ENCODE measurements at places on chromosomes 7 and 10.
A peak's percentile ranks its signal among the peaks of the same experiment; 100 is the strongest.

GRCh38 chr10:43043342-43043772 lies 33.5 kb upstream of the RET start:
- DNase-seq = no peak

DNA sequence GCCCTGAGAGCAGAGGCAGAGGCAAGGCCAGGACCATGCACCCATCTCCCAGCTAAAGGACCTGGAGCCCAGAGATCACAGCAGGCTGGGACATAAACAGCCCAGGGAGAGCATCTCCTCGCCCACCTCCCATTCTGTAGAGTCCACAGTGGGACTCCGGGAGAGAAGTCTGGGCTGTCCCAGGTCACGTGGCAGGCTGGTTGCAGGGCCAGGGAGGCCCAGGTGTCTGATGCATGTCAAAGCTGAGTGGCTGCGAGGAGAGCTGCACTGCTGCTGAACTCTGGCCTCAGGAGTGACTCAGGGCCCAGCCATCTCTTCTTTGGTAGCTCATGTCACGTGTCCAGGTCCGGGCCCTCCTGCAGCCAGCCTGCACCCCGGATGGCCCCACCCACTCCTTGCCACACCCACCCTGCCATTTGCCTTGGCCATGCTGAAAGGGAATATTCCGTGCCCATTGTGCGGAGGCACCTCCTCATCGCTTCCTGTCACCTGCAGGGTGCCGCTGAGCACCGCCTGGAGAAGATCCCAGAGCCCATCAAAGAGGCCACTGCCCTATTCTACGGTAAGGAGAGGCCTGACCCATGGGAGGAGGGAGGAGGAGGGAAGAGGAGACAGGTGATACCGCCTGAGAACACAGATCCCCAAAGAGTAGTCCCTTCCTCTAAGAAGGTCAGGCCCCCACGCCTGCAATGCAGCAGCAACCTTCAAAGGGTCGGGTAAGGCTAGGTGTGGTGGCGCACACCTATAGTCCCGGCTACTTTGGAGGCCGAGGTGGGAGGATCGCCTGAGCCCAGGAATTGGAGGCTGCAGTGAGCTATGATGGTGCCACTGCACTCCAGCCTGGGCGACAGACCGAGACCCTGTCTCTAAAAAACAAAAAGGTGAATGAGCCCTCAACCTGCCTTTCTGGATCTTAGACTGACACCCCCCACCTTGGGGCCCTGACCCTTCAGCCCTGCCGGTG lies 12.6 kb upstream of the SH2B2 start:
- DNase-seq = peak; percentile 93

GRCh38 chr7:29331163-29331562 lies 136.6 kb downstream of the CHN2 start:
- no peak for DNase-seq

GRCh38 chr7:92973974-92974373 lies 137.6 kb upstream of the CDK6 start:
- DNase-seq = peak; percentile 3

DNA sequence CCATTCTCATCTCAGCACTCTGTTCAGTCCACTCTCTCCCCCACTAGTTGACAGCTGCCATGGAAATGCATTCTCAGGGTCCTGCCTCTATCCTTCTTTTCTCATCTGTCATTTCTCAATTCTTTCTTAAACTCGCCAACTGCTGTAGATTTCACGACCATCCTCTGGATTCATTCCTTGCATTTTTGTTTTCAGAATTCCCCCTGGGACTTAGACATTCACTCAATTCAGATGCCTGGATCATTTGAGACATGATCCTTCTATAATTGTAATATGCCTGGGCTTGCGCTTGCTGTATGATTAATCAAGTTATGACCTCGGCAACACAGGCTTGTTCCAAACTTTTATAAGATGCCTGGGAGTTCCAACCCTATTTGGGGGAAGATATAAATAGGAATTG lies 104.5 kb downstream of the RAB11FIP2 start:
- no peak for DNase-seq

GRCh38 chr7:115059321-115059720 lies 137.4 kb downstream of the MDFIC start:
- no peak for DNase-seq

- no peak for DNase-seq
Observed at GRCh38 chr10:63171255-63171855, 38.2 kb downstream of the NRBF2 start.

GRCh38 chr10:75703191-75703854 lies 271.9 kb downstream of the LRMDA start:
- DNase-seq = no peak

DNA sequence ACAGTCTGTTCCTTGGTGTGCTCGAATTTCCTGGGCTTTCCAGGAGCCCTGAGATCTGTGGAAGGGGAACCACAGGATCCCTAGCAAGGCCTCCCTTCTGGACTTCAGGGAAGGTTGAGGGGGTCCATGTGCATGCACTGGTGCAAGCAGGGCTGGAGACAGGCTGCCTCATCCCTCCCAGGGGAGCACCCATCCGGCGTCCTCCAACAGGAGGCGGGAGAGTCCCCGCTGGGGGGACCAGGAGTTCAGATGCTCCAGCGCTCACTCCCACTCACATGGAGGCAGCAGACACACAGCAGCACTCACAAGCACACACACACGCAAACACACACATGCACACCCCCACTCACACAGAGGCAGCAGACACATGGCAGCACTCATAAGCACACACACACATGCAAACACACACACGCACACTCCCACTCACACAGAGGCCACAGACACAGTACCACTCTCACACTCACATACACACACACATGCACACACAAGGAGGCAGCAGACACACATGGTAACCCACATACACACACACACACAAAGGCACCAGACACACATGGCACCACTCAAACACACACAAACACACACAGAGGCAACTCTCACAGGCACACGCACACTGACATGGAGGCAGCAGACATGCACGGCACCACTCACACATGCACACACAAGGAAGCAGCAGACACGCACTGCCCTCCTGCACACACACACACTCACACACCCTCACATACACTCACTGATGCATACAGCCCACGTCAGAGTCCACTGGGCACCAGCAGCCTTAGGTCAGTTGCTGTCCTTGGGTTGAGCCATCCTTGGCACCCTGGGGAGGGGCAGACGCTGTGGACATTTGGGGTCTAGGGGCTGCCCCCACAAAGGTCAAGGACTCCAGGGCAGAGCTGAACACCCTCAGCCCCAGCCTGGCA lies 247.0 kb upstream of the PPP2R2D start:
- no peak for DNase-seq

DNA sequence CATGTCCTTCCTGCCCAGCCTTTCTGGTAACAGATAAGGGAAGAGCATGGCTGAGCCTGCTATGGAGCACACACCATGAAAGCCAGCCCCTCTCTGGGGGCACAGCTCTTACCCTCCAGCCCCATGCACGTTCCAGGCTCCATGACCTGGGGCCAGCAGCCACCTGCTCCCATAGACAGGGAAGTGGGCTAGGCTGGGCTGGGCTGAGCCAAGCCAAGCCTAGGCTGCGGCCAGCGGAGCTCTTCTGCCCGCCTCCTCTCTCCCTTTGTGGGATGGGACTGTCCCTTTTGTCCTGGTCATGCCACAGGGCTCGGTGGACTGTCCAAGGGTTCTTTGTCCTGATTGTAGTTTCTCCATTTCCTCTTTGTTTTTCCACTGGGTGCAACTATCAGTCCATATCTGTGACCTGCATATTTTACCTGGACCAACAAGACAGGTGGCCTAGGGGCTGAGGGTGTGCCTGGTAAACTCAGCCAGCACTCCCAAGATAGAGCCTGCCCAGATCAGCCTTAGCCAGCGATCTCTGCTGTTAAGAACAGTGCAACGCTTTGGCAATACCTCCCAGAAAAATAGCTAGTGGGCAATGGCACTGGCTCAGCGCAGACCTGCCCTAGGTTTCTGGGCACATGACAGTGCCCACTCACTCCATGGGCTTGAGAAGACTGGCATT lies 97.2 kb upstream of the BTBD16 start:
- DNase-seq = no peak

DNA sequence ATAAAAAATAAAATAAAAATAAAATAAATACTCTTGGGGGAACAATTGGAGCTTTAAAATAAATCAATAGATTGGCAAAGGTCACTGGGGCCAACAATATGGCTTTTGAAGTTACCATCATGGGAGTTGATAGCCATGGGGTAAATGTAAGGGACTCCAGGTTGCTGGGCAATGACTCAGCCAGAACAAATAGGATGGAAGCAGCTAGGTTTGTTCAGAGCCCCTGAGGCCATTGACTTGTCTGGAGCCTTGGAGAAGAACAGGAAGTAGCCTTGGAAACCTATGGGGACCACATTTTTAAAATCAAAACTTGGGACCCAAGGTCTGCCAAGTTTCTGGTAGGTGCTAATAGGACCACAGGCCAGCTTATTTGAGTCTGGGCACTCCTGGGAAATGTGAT lies 20.2 kb upstream of the FRA10AC1 start:
- no peak for DNase-seq

DNA sequence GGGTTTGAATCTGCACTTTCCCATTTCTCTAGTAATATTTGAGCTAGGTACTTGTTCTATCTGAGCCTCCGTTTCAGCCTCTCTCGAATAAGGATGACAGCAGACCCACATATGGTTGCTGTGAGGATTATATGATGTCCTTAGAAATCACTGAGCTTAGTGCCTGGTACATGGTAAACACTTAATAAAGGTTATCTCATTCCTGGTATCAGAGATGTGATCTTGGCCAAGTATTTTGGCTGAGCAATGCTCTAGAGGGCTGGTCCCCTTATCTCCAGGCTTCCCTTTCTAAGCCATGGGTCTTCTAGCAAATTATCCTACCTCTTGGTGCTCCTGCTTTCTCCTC lies 407 bp upstream of the MKRN1 start:
- DNase-seq = no peak

DNA sequence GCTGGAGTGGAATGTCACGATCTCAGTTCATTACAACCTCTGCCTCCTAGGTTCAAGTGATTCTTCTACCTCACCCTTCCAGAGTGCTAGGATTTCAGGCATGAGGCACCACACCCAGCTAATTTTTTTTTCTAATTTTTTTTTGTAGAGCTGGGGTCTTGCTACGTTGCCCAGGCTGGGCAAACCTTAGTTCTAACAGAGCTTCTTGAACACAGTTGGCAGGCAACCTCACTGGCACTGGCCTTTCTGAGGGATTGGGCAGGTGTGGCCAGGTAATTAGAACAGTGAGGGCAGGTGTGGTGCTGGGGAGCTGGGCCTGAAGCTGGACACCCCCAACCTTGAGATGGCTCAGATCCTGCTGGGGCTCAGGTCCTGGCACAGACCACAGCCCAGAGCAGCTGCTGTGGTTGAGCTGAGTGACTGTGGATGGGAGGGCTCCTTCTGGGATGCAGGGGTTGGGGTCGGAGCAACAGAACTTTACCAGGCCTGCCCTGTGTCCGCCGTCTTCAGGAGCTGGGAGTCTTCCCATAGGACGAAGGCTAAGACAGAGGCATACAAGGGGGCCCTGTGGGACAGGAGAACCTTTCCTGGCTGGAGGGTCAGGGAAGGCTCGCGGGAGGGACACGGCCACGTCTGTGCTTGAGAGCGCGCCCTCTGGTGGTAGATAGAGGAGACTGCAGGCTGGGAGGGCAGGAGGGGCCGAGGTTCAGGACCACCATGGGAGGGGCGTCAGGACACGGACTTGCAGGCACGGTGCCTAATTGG lies 48.2 kb downstream of the COL26A1 start:
- no peak for DNase-seq

- no peak for DNase-seq
Observed at GRCh38 chr10:101292194-101293006, 61.6 kb upstream of the BTRC start.

- no peak for DNase-seq
Observed at GRCh38 chr7:151469281-151469680, 29.3 kb upstream of the CRYGN start.

DNA sequence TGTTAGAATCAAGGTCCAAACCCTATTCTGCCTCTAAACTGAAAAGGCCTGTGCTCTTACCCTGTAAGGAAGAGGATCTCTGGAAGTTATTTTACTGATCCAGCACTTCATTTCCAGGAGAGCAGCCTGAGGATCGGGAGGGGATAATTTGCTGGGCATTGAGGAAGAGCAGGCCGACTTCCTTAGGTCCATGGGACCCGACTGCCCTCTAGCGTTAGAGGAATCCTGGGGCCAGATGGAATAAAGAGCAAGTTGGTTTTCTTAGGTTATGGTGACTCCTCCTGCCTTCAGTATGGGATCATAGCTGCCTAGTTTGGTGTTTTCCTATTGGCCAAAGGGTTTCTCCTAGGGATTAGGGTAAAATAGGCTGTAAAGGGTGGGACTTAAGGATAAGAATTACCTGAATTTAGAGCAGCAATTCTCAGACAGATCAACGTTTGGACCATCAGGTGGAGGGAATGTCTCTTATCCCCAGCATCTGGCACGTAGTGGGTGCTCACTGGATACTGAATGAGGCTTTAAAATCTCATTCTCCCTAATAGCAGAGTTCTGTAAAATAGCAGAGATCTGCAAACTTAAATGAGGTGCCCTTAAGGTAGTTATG lies 40.0 kb upstream of the SORBS1 start:
- peak; percentile 89 for DNase-seq

DNA sequence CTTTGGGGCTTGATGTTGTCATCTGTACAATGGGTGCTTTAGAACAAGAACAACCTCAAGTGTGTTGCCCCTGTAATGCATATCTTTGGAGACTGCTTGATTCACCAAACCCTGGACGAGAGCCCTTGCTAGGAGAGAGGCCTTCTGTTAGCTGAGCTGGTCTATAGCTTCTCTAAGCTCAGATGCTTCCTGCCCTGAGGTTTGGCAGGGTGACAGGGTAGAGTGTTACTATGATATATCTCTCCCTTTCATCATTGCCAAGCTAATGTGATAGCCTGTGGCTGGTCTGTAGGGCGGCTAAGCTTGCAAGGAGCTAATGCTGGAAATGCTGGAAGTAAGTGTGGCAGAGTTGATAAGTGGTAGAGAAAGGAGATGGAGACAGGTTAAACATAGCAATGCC lies 364.1 kb downstream of the RPS24 start:
- DNase-seq = no peak
